ENCODE measurements at places on chromosomes 16 and 17.

DNA sequence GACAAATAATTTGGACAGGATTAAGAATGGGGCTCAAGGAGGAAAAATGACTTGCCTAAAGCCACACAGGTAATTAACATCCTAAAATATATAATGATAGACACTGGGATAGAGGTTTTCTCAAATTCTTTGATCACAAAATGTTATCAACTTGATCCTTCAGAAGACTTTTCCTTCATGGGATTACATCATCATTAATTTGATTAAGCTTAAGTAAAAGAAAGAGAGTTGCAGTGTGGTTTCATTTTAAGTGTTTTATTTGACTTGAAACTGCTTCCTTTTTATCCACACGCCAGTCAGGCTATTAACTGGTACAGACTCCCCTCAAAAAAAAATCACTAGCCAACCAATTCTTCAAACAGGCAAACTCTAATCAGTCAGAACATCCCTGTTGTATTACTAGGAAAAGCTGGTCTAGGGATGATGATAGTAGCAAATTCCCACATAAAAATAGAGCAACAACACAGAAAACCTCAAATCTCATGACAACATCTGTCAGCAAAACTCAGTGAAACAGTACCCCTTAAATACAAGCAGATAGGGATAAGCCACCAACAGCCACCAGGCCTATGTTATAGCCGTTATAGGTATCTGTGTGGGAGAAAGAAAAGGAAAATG is 32.5 kb downstream of the AKAP10 start:
- peaks cover 54% of the 10 kb centered on the region for H3K4me1 ChIP-seq
- no peaks in the 10 kb centered on the region for H3K27me3 ChIP-seq
- H3K27ac ChIP-seq: peak overlapping the region; percentile 6
- no peak for DNase-seq
- H3K36me3 ChIP-seq: peaks cover 56% of the 10 kb centered on the region

- no peak overlapping the region for H3K4me3 ChIP-seq
- H3K4me1 ChIP-seq: peaks cover 5% of the 10 kb centered on the region
- peaks cover 5% of the 10 kb centered on the region for H3K36me3 ChIP-seq
- no peaks in the 10 kb centered on the region for H3K27me3 ChIP-seq
- H3K27ac ChIP-seq: no peak overlapping the region
- DNase-seq: no peak
These were observed 411.7 kb downstream of the CPPED1 start for GRCh38 chr16:12391956-12392355.

DNA sequence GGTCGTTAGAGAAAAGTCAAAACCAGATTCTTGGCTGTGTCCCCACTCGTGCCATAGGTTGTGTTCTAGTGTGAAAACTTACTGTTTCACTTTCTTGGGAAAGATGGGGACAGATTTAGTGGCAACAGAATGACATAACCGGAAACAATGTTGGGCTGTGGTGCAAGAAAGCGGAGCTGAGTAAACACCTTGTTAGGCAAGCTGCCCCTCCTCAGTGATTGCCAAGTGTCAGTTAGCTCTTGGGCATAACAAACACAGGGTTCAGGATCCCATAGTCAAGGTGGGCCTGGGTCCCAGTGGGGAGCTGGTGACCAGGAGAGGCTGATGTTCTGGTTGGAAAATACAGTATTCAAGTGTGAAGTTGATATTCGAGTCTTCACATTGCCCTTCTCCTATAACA is 15.4 kb downstream of the UBN1 start:
- H3K36me3 ChIP-seq: peaks cover 58% of the 10 kb centered on the region
- no peaks in the 10 kb centered on the region for H3K27me3 ChIP-seq
- H3K4me3 ChIP-seq: no peak overlapping the region
- H3K4me1 ChIP-seq: peaks cover 12% of the 10 kb centered on the region

DNA sequence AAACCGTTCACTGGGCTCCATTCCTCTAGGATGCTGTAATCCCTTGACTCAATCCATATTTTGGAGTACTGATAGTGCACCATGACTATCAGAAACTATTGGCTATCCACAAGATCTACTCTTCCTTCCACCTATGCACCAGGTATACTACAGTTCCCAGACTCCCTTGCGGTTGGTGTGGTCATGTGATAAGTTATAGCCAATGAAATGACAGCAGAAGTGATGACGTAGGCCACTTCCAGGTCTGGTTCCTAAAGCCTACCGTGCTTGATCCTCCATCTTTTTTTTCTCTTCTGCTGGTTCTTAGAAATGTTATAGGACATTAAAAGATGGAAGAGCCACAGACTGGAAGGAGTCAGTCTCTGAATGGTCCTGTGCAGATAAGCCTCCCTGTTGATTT is 278.8 kb upstream of the C16orf82 start:
- no peak overlapping the region for H3K27ac ChIP-seq
- H3K4me3 ChIP-seq: no peak overlapping the region
- peaks cover 32% of the 10 kb centered on the region for H3K27me3 ChIP-seq
- no peaks in the 10 kb centered on the region for H3K4me1 ChIP-seq

- no peak overlapping the region for H3K27ac ChIP-seq
- H3K27me3 ChIP-seq: no peaks in the 10 kb centered on the region
- peak; percentile 86 for DNase-seq
These were observed 4.5 kb upstream of the UNC13D start for GRCh38 chr17:75848523-75849278.

- no peak overlapping the region for H3K27ac ChIP-seq
- H3K4me1 ChIP-seq: no peaks in the 10 kb centered on the region
- H3K4me3 ChIP-seq: no peak overlapping the region
- peak; percentile 63 for DNase-seq
- peaks cover 41% of the 10 kb centered on the region for H3K36me3 ChIP-seq
- H3K27me3 ChIP-seq: no peaks in the 10 kb centered on the region
These were observed 4.6 kb upstream of the ATP2A1 start for GRCh38 chr16:28873543-28874201.

DNA sequence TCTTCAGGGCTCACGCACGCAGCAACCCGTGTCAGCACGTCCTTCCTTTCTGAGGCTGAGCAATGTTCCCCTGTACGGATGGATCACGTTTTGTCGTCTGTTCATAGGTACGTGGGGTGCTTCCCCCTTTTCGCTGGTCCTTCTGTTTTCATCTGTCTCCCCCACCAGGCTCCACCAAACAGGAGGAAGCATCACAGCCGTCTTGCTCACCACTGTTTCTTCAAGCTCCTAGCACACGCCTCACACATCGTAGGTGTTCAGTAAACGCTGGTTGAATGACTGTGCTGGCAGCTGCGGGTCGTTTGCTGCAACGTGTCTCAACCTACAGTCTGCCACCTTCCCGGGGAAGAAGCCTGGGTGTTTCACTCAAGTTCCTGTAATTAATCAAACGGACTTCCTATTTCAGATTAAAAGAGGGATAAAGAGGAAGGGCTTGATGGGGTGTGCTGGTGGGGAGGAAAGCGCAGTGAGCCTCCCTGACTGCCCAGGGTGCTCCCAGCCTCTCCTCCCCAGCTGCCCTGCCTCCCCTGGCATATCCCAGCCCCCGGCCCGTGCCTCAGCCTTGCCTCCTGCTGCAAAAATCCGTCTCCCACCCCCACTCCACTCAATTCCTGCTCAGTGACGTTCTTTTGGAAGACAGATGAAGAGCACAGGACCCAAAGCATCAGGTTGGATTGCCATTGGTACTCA is 76.7 kb upstream of the DOC2B start:
- no peaks in the 10 kb centered on the region for H3K4me1 ChIP-seq
- H3K27ac ChIP-seq: no peak overlapping the region
- no peaks in the 10 kb centered on the region for H3K27me3 ChIP-seq
- no peak overlapping the region for H3K4me3 ChIP-seq

DNA sequence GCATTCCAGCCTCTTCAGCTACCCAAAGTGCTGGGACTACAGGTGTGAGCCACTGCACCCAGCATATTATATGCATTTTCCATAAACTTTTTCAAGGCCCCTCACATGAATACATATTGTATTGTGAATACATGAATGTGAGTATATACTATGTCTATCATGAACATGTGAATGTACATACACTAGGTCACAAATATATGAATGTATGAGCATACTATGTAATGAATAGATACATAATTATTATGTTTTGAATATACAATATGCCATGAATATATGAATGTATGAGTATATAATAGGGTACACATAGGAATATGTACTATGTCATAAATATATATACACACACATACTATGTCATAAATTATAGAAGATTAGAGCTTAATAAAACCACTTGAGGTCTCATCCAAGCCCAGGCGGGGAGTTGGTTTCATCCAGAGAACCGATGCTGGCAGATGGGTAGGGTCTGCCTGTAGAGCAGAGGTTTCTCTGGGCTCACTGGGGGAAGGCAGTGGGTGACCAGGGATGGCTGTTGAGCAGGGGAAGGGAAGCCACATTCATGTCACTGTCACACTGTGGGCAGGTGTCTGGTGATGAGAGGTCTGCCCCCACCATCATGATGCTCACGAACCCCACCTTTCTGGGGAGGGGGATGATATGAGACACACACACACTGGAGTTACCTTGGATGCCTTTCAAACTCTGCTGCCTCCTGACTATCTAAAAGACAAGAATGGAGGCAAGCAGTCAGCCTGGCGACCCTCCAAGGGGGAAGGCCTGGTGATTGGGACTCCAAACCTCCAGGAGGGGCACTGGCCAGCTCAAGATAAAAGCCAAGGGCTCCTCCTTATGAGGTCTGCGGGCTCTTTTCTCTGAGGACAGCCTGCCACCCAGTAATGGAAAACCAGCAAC is 7.3 kb downstream of the C16orf95 start:
- no peaks in the 10 kb centered on the region for H3K4me1 ChIP-seq
- no peak for DNase-seq
- no peaks in the 10 kb centered on the region for H3K27me3 ChIP-seq
- H3K36me3 ChIP-seq: peaks cover 3% of the 10 kb centered on the region
- no peak overlapping the region for H3K4me3 ChIP-seq
- H3K27ac ChIP-seq: no peak overlapping the region

- no peak for DNase-seq
- H3K27ac ChIP-seq: no peak overlapping the region
- H3K27me3 ChIP-seq: peaks cover 25% of the 10 kb centered on the region
- H3K36me3 ChIP-seq: no peaks in the 10 kb centered on the region
- H3K4me3 ChIP-seq: no peak overlapping the region
These were observed 16.8 kb downstream of the TPSD1 start for GRCh38 chr16:1272453-1273198.

DNA sequence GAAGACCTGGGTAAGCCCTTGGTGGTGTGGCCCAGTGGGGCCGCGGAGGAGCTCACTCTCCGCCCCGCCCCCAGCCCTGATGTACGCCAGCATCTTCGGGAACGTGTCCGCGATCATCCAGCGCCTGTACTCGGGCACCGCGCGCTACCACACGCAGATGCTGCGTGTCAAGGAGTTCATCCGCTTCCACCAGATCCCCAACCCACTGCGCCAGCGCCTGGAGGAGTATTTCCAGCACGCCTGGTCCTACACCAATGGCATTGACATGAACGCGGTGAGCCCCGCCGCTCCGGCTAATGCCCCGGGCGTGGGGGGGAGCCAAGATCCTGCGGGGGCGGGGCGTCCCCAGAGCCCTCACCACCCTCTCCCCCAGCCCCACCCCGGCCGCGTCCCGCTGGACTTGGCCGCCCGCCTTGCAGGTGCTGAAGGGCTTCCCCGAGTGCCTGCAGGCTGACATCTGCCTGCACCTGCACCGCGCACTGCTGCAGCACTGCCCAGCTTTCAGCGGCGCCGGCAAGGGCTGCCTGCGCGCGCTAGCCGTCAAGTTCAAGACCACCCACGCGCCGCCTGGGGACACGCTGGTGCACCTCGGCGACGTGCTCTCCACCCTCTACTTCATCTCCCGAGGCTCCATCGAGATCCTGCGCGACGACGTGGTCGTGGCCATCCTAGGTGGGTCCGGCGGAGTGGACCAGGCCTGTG is 12.1 kb upstream of the DCAF7 start:
- H3K27ac ChIP-seq: no peak overlapping the region

All from effector memory CD8-positive, alpha-beta T cell (primary cell).